ENCODE measurements at places on chromosomes 16 and 17.

GRCh38 chr16:72736074-72736473, 311.9 kb downstream of the ZFHX3 start:
- H3K27me3 ChIP-seq = no peaks in the 10 kb centered on the region
- no peak for DNase-seq
- H3K4me3 ChIP-seq = no peak overlapping the region
- no peaks in the 10 kb centered on the region for H3K4me1 ChIP-seq
- no peaks in the 10 kb centered on the region for H3K36me3 ChIP-seq
- no peak overlapping the region for H3K27ac ChIP-seq

DNA sequence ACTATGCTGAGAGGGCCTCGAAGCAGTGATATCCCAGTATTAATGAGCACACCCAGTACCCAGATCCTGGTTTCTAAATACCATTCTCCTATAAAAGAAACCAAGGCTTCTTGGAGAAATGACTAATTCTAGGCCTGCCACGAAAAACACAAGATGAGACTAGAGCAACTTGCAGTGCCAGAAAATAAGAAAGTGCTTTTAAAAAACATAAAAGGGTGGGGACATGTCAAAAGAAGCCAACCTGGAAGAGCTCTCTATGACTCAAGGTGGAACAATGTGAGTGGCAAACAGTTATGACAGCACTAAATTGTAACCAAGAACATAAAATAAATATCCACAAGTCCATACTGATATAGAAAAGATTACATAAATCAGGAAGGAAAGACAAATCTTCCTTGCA, 153.2 kb upstream of the KCNJ18 start:
- H3K27ac ChIP-seq = no peak overlapping the region
- peaks cover 2% of the 10 kb centered on the region for H3K36me3 ChIP-seq
- DNase-seq = no peak

- H3K27ac ChIP-seq = no peak overlapping the region
- H3K36me3 ChIP-seq = no peaks in the 10 kb centered on the region
- DNase-seq = no peak
- H3K27me3 ChIP-seq = no peaks in the 10 kb centered on the region
- H3K4me3 ChIP-seq = no peak overlapping the region
Measured at GRCh38 chr16:28218109-28218508, 6.3 kb upstream of the XPO6 start.

- H3K27me3 ChIP-seq = no peaks in the 10 kb centered on the region
- H3K27ac ChIP-seq = no peak overlapping the region
- DNase-seq = no peak
- H3K4me3 ChIP-seq = no peak overlapping the region
- H3K36me3 ChIP-seq = no peaks in the 10 kb centered on the region
Measured at GRCh38 chr17:17725011-17725751, 43.9 kb downstream of the RAI1 start.

GRCh38 chr17:27858621-27859305, 34.4 kb downstream of the LYRM9 start:
- no peak overlapping the region for H3K4me3 ChIP-seq
- H3K36me3 ChIP-seq = no peaks in the 10 kb centered on the region
- no peak overlapping the region for H3K27ac ChIP-seq
- no peaks in the 10 kb centered on the region for H3K27me3 ChIP-seq

- H3K27me3 ChIP-seq = no peaks in the 10 kb centered on the region
- H3K4me1 ChIP-seq = no peaks in the 10 kb centered on the region
- no peak overlapping the region for H3K27ac ChIP-seq
- H3K36me3 ChIP-seq = peaks cover 11% of the 10 kb centered on the region
Measured at GRCh38 chr16:31474173-31474714, 2.3 kb downstream of the TGFB1I1 start.

Data from aorta (tissue), 5 donors.